ENCODE measurements at places on chromosomes 3 and 15.

GRCh38 chr15:82315519-82316246 is 33.6 kb downstream of the GOLGA6L10 start:
- DNase-seq = no peak

DNA sequence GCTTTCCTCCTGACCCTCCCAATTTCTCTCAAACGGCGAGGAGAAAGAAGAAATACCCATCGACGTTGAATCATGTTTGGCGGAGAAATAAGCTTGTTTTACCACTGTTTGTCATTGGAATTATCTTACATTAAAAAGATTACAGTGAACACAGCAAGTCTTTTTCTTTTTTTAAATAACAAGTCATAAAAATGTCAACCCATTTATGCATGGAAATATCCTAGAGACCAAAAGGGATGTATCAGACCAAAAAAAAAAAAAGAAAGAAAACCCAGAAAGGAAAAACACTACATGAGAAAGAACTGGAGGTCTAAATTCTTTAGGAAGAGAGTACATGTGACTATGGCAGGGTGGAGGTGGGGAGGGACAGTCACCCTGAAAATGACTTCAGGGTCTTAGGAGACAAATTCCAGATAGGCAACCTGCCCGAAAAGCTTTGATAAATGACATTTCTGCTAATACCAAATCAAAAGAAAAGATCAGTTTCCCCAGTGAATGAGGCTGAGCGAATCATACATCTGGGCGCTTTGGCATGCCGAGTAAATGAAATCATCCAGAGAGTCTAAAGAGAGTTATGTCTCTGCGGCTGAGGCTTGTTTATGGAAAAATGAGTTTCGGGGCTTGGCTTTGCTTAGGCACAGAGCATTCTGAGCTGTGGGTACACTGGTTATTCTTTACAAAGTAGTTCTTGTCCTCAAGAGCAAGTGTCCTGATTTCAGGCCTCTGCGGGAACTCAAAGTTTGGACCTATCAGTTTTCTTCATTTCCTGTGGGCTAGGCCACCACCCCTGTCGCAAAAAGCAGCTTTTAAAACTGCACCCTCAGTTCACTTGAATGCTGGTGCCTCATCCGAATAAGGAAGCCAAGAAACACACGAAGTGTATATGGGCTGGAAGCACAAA is 110.1 kb upstream of the TGFBR2 start:
- no peak for DNase-seq

GRCh38 chr3:46693892-46694226 is 380 bp upstream of the ALS2CL start:
- DNase-seq = no peak

DNA sequence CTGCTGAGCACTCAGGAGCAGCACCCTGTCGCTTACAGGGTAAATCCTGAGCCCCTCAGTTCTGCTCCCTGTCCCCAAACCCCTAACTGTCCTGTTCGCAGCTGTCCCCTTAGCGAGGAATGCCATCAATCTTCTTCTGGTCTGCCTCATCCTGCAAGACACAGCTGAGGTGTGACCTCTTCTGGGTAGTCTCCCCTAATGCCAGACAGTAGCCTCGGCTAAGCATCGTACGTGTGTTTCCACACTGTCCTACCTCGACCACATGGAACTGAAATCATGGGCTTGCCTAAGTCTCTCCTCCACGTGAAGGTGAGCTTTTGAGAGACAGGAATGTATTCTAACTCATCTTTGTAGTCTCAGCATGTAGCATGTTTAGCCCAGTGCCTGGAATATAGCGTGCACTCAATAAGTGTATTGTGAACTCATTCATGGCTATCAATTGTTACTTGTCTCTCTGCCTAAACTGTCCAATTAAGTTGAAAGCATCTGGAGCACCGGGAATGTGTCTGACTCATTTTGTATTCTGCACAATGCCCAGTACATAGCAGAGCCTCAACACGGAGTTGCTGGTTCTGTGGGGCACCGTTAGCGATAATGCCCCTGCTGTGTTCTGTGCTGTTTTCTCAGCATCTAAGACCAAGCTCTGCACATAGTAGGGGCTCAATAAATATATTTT is 90.2 kb downstream of the HES1 start:
- DNase-seq = no peak

DNA sequence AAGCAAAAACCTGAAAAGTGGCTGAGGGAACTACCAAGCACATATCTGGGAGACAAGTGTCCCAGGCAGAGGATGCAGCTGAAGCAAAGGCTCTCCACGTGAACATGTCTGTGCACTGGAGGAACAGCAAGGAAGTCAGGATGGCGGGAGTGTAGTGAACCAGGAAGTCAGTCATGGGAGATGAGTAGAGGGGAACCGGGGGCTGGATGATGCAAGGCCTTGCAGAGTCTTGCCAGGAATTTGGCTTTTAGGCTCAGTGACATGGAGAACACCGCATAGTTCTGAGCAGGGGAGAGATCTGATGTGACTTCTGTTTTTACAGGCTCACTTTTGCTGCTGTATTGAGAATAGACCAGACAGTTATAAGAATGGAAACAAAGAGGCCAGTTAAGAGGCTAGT is 19.0 kb downstream of the C2CD4A start:
- no peak for DNase-seq

GRCh38 chr15:44796508-44796907 is 60.2 kb downstream of the TRIM69 start:
- no peak for DNase-seq

- peak; percentile 42 for DNase-seq
Measured at GRCh38 chr3:160707187-160707794, 30.3 kb downstream of the ARL14 start.

GRCh38 chr3:133412183-133413132 is 12.6 kb downstream of the BFSP2 start:
- DNase-seq = no peak

DNA sequence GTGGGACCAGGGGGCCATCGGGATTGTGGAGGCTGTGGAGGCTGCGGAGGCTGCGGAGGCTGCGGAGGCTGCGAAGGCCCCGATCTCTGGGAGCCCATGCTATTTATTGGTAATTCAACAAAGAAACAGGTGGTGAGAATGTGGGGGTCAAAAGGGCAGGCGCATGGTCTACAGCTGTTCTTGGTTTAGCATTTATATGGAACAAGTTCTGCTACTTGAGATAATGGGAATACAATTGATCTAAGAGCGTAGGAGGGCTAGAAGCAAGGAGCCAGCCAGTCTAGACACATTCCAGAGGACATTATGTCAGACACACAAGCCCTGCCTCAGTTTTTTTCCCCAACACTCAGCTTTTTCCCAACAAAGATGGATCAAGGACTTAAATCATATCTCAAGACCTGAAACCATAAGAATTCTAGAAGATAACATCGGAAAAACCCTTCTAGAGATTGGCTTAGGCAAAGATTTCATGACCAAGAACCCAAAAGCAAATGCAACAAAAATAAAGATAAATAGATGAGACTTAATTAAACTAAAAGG is 20.1 kb downstream of the C3orf80 start:
- no peak for DNase-seq

DNA sequence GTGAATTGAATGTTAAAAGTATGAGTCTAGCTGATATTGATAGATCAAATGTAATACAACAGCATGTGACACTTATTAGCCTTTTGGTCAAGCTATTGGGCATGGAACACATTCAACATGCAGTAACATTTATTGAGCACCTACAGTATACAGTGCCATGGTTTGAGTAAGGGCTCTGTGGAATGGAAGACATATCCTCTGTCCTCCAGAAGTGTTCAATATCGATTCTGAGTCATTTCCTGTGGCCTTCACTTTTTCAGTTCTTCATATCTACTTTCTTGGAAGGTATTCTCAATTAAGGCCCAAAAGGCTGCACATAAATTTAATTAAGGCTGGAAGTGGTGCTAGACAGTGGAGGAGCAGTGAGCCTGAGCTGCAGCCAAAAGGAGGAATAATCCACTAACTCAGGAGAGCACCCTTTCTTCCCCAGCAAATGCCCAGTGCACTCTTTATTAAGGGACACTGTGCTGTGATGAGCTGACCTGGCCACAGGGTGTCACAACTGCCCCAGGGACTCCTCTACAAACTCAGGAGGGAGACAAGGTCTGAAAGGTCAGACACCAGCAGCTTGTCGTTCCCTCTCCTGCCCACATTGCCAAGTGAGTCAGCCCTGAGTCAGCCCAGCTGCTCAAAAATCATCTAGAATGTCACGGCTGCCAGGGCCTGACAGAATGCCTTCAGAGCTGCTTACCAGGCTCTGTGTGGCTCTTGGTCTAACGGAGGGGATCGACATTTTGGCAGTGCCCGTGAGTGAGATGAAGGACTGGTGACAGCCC is 544.8 kb downstream of the AGBL1 start:
- peak; percentile 41 for DNase-seq

GRCh38 chr15:86915811-86916331 is 836.2 kb downstream of the AGBL1 start:
- no peak for DNase-seq

GRCh38 chr3:134768116-134768515 is 26.9 kb upstream of the EPHB1 start:
- DNase-seq = no peak

- DNase-seq = no peak
Measured at GRCh38 chr15:40088929-40089755, 19.5 kb downstream of the BMF start.

DNA sequence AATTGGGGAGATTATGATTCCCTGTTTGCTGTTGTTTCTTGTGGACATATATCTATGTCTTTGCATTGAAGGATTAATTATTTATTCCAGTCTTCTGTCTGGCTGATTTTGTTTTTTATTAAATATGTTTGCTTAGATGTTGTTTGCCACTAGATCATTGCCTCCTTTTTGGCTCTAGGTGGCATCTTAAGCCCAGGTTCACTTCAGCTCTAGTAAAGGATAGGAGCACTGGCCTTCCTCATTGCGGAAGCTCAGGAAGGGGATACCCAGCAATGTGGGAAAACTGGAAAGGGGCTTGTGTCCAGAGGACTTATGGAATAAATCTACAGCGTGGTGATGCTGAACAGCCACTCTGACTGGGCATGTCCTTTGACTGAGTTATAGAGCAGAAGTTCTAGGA is 821.6 kb downstream of the PDCD6IP start:
- DNase-seq = no peak

- DNase-seq = no peak
Measured at GRCh38 chr3:157460253-157460652, 23.6 kb downstream of the PTX3 start.

DNA sequence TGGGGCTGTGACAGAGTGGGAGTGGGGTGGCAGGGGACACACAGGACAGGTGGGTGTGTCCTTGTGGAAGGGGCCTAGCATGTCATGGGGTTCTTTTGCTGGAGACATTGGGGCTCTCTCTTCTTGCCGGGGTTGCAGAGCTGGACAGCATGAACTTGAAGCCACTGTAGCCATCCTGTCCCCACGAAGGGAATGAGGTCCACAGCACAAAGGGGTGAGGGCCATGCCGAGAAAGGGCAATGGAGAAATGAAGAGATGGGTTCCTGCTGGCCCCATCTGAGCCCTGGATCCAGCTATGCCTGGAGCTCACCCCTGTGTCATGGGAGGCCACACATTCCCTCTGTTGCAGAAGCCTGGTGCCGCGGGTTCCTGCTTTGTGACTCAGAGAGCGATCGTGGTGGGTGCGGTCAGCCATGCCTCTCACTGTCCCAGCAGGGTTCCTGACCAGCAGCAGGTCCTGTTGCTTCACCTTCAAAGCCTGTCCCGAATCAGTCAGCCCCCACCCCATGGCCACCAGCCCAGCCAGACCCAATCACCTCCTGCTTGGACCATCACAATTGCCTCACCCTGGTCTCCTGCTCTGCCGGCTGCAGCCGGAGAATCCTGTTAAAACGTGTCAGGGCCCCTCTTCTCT is 50.0 kb downstream of the DNAJB8 start:
- DNase-seq = no peak

- DNase-seq = no peak
Measured at GRCh38 chr3:1910322-1910721, 188.3 kb upstream of the CNTN4 start.

DNA sequence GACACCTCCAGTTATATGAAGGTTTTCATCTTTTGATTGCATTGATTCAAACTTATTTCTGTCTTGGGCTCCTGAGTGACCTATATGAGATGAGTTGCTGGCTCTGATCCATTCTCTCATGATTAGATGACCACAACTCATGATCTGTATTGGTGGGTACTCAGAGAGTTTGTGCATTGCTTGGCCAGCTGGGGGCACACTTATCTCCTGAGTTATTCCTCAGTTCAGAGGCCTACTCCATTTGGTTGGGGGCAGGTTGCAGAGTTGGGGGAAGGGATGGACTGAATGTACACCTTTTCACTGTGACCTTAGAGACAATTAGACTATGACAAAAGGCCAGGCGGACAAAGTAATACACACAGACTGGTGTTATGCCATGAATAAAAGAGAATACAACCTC is 166.2 kb upstream of the SEMA6D start:
- DNase-seq = no peak

GRCh38 chr3:65855370-65856100 is 183.2 kb downstream of the MAGI1 start:
- DNase-seq = no peak

DNA sequence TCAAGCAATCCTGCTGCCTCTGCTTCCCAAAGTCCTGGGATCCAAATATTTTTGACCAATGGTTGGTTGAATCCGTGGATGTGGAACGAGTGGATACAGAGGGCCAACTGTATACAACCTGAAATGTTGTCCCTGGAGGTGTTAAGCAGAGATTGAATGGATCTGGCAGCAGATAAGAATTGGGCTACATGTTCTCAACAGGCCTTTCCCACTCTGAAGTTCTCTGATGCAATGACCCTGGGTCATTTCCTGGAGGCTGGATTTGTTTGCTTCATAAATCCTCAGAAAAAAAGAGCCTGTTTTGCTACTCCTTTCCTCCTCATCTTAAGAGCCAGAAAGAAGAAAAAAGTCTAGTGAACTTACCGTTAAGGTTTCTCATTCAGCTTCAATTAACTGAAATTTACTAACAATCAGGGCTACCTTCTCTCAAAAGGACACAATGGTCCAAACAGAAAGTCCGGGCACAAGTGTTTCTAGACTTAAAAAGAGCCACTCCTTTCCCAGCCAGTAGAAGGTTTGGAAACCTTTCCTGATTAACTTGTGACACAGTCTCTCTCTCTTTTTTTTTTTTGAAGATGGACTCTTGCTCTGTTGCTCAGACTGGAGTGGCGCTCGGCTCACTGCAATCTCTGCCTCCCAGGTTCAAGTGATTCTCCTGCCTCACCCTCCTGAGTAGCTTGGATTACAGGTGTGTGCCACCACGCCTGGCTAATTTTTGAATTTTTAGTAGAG is 6.5 kb downstream of the ARHGEF3 start:
- DNase-seq = no peak
